Astrocyte of the spinal cord (primary cell): ENCODE measurements at places on chromosomes 4 and X.
A peak's percentile ranks its signal among the peaks of the same experiment; 100 is the strongest.

- no peak for DNase-seq
Measured at GRCh38 chr4:8163026-8163425, 4.4 kb upstream of the ABLIM2 start.

DNA sequence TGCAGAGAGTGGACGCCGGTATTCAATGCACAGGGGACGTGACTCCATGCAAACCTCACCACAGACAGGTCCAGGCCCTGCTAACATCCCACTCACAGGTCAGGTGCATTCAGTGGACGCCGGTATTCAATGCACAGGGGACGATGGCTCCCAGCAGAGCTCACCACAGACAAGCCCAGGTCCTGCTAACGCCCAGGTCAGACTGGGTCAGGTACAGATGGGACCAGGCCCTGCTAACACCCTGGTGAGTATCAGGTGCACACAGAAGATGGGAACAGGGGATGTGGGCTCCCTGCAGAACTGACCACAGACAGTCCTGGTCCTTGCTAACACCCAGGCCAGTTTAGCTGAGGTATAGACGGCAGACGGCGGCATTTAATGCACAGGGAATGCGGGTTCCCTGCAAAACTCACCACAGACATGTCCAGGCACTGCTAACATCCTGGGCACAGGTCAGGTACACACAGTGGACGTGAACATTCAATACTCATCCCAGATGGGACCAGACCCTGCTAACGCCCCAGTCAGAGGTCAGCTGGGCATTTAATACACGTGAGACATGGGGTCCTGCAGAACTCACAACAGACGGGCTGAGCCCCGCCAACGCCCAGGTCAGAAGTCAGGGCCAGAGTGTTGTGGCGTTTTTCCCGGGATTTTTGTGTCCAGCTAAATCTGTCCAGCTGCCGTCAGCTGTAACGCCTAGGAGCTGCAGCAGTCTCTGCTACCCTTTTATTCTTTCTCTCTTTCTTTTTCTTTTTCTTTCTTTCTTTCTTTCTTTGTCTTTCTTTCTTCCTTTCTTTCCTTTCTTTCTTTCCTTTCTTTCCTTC lies 99.2 kb downstream of the SHOX start:
- no peak for DNase-seq

- no peak for DNase-seq
Measured at GRCh38 chr4:112201915-112202505, 29.6 kb upstream of the AP1AR start.

- no peak for DNase-seq
Measured at GRCh38 chr4:27759611-27760575, 899.3 kb downstream of the STIM2 start.

DNA sequence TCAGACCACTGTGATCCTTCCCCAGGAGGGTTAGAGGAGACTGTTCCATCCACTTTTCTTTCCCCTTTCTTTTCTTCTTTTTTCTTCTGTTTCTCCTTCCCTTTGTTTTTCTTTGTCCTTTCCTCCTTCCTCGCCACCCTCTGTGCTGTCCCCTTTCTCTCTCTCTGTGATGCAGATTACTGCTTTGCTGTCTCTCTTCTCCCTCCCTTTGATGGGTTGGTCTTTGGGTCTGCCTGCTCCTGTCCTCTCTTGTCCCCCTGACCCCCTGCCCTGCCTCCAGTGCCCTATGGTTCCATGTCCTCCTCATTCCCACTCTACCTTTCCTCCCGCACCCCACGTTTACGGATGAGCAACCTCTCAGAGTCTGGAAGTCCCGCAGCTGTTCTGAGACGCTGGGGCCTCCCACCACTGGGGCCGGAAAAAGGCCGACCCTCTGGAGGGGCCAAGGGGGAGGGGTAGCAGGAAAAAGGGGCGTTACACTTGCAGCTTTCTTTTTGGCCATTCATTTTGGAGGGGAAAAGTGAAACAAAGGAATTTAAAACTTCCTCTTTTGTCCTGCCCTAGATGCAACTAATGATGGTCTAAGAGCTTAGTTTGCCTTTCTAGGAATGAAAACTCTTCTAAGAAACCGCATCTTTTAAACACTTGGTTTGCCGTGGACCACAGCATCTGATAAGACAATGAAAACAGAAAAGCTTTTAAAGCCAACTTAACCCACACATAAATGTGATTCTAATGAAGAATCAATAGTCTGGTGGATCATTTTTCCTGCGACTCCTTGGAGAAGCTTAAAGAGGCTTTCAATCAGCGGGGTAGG lies 24.5 kb upstream of the TSR2 start:
- DNase-seq: no peak

- peak; percentile 2 for DNase-seq
Measured at GRCh38 chr4:30610361-30610760, 109.8 kb upstream of the PCDH7 start.

DNA sequence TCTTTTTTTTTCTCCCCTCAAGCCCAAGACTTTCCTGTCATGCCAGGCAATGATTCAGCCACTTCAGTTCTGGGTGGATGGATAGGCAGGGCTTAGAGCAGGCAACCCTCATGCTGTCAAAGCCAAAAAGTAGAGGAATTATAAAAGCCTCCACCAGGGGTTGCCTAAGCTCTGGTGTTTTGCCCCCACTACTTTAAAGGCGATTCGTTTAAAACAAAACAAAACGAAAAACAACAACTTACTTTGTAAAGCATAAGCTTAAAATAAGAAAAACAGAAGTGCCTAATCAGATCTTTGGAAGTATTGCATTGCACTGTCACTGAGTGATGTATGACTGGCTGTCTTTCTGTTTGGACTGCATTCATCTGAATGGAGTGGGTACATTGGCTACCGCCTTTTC lies 5.3 kb upstream of the IDS start:
- DNase-seq: no peak

DNA sequence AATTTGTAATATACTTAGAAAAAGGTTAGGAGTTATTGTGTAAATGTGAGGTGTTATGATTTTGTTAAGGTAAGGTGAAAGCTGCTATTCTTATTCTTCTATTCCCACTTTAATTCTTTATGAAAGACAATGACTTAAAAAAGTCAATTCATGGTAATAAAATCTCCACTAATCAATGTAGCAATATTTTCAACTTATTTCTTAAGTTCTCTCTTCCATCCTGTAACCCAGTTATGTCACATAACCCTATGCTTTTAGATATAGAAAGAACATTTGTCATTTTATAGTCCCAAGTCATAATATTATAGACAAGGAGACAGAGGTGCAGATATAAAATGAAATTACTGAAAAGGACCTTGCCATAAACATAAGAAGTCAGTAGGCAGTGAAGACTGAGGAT lies 157.9 kb upstream of the SLC7A11 start:
- DNase-seq: no peak

DNA sequence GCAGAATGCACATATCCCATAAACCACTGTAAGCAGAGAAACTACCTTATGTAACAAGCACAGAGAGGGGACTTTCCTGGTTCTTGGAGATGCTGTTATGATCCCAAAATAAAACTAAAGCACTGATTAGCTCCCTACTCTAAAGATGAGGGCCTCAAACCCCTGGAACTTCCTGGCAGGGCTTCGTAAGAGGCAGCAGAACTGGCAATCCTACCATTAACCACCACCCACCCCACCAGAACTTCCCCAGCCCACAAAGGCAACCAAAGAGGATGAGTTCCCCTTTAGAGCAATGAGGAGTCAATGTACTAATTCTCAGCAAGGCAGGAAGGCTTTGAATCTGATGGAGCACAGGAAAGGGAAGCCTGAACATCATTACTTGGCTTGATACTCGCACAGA lies 436.5 kb upstream of the FRG1 start:
- DNase-seq: no peak

- no peak for DNase-seq
Measured at GRCh38 chrX:152652060-152652459, 14.4 kb downstream of the GABRQ start.

- DNase-seq: no peak
Measured at GRCh38 chr4:86974551-86974994, 39.8 kb downstream of the AFF1 start.

DNA sequence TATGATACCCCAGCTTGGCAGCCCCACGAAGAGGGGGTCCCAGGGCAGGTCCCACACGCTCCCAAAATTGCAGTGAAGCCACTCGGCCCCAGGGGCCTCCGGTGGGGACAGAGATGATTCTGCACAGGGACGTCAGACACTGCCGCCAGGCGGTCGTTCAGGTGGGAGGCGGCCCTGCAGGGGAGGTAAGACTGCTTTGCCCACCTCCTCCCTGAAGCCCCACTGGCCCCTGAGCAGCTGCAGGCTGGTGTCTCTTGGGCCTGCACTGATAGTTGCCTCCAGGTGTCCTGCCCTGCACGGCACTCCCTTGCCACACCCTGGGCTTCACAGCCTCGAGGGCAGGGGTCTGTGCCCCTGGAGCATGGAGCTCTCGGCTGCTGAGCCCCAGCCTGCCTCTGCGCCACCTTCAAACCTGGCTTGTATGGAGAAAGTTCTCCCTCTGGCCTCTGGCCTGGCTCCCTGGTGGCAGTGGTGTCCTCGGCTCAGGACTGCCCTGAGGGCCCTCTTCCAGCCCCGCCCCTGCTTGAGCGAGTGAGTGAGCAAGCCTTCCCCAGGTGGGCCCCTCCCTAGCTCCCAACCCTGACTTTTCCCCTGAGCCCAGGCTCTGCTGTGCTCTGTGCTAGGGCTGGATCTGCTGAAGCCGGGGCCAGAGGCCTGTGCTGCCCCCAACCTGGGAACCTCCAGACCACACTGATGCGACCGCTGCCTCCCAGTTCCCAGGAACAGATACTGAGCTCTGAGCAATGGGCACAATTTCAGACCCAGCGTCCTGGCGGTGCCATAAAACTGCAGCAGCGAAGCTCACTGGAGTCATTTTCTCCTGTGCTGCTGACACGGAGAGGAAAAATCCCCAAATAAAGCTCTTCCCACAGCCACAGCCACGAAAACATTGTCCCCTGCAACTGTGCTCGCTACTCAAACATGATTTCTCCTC lies 16.1 kb downstream of the ADRA2C start:
- no peak for DNase-seq

DNA sequence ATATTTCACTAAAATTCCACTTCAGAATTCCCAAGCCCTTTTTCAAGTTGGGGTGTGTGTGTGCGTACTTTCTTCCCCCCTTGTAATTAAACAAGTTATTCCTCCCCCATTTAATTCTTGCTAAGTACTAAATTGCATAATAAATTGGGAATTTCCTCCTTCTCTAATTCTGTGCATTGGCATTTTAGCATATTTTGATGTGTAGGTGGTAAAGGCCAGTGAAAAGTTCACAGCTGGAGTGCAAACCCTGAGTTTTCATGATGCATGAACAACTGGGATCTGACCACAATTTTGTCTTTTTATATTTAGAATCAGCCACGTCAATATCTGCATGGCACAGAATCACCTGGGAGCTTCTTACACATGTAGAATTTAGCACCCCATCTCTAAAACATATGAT lies 18.5 kb downstream of the ANXA3 start:
- DNase-seq: no peak

DNA sequence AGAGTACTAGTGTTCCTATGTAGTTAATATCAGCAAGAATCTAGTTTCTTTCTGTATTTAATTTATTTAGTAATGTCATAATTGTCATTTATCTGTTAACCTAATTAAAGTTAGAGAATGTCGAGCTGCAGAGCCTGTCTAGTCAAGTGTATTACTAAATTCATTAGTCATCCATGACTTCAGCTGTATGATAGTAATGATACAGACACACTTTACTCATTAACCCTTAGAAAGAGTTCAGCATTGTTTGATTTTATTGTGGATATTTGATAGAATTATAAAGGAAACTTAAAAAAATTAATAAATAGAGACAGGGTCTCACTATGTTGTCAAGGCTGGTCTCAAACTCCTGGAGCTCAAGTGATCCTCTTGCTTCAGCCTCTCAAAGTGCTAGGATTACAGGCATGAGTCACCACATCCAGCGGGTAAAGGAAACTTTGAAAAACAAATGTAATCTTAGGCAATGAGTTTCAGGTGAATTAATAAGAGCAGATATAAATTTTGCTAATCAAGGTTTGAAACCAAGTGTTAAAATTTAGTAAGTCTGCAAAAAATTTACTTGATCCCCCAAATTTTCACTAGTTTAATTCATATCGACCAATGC lies 110.6 kb downstream of the ANK2 start:
- no peak for DNase-seq

DNA sequence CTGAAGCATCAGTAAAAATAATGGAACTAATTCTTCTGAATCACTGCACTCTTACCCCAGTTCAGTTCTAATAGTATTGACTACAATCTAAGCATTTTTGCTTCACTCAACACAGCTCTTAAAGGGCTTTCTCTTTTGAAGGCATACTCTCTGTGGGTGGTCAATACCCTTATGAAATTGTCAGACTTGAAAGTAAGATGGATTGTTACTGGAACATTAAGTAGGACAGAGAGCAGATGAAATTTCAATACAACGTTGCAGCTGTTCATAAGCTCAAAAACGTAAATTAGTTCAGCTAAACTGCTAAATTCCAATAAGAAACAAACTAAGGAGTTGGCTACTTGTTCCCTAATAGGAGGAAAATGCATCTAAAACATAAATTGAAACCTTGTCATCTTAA lies 352.3 kb upstream of the TENM3 start:
- DNase-seq: no peak
